Gastrocnemius medialis (tissue), 4 donors: ENCODE measurements at places on chromosomes 6 and 20.

GRCh38 chr6:155270561-155271091, 6.8 kb downstream of the CLDN20 start:
- H3K36me3 ChIP-seq = no peaks in the 10 kb centered on the region
- H3K4me3 ChIP-seq = no peak overlapping the region
- H3K4me1 ChIP-seq = peaks cover 31% of the 10 kb centered on the region
- no peak for DNase-seq
- no peaks in the 10 kb centered on the region for H3K27me3 ChIP-seq

- no peaks in the 10 kb centered on the region for H3K36me3 ChIP-seq
- no peaks in the 10 kb centered on the region for H3K4me1 ChIP-seq
- no peaks in the 10 kb centered on the region for H3K27me3 ChIP-seq
- no peak overlapping the region for H3K27ac ChIP-seq
These were observed 282.7 kb downstream of the HAO1 start for GRCh38 chr20:7657569-7657968.

DNA sequence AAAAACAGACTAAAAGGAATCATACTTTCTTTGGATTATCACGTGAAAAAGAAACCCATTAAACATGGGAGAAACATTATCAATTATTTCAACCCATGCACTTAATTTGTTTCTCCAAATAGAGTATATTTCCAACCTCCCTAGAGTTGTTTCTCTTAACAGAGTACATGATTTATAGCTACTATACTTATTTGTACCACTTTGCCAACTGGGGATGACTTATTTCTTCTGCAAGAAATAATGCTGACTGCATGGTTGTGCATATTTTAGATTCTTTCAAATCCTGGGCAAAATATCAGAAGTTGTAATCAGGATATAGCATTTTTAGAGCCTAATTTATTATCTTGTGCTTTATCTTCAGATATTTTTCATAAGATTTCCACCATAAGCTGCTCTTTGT, 629.1 kb upstream of the EYS start:
- no peak for DNase-seq
- H3K27ac ChIP-seq = no peak overlapping the region
- no peaks in the 10 kb centered on the region for H3K4me1 ChIP-seq
- H3K27me3 ChIP-seq = no peaks in the 10 kb centered on the region

DNA sequence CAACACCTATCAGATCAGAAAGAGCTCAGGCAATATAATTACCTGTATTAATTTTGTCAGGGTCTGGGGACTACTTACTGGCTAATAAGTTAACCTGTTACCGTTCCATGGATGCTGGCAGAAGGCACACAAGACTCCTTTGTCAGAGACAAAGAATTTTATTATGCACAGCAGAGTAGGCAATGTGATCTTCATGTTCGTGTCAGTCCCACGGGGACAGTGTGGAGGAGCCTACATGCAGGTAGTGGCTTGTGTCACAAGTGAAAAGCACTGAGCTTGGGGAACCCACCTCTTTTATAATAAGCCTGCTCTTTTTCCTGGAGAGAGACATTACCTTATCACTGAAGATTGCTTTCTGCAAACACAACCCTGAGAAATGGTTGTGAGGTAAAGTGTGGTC, 96.9 kb downstream of the CD164 start:
- no peaks in the 10 kb centered on the region for H3K27me3 ChIP-seq
- no peak overlapping the region for H3K27ac ChIP-seq
- no peak overlapping the region for H3K4me3 ChIP-seq
- DNase-seq = no peak
- H3K4me1 ChIP-seq = no peaks in the 10 kb centered on the region
